NCI-H1105 (cell line): ENCODE measurements at places on chromosomes 1 and 21.

DNA sequence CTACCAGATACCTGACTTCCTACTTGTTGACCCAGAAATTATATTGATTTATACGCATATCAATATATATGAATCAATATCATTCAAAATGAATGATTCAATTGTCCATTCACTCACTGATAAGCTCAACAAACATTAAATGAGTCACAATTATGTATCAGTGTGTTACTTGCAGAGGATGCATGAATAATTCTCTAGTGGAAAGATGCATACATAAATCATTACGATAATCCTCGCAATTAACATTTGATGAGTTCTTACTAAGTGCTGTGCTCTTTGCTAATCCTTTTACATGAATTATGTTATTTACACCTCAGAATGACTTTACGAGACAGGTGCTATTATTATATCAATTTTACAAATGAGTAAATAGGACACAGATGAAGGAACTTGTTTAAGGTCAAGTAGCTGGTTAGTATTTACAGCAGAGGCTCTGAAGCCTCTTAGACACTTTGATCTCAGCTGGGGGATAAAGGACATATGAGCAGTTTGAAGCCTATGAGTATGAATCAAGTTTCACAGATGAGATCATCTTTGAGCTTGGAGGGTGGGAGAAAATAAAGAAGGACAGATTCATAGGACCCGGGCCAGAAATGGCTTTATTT is 112.8 kb upstream of the ADAMTS5 start:
- no peak for DNase-seq

GRCh38 chr1:4974981-4975685 is 320.7 kb downstream of the AJAP1 start:
- DNase-seq, result no peak

GRCh38 chr1:198849093-198849492 is 210.3 kb downstream of the PTPRC start:
- no peak for DNase-seq

DNA sequence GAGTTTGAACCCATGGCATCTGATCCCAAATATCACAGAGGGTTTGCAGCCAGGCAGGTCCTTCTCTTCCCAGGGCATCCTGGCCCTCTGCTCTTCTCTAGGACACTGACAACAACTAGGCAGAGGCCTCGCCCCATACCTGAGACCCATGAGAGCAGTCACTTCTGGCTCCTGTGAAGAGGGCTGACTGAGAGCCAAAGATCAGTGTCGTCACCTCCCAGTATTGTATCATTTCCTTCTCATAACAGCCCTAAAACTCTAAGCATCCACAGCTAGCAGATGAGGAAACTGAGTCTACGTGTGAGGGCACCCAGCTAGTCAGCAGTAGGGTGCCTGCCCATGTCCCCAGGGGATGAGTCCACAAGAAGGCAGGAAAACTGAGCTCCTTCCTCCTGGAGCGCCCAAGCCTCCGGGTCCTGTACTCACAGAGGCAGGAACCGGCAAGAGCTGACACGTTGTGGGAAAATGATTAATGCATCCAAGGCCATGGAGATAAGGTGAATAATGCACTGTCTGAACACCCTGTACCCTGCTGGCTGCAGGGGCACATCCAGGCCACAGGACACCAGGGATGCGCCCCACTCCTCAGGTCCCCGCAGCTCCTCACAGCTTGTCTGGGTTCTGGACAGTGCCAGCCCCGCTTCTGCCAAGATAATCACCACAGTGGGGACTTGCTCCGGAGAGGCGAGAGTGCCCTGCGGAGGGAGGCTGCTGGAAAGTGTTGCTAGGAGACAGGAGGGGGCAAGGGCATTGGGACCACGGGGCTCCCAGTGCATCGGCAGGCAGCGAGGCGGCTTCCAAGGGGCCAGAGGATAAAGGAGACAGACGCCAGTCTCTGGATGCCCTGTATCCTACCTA is 340.0 kb downstream of the NPHP4 start:
- DNase-seq, result peak; percentile 58

GRCh38 chr21:35905963-35906345 is 154.4 kb downstream of the SETD4 start:
- no peak for DNase-seq
